COR-L47 (cell line): ENCODE measurements at places on chromosomes 6 and 20.

GRCh38 chr6:162463576-162463975 lies 264.0 kb downstream of the PRKN start:
- DNase-seq, result no peak

GRCh38 chr20:18263723-18264122 lies 24.6 kb upstream of the ZNF133 start:
- peak; percentile 13 for DNase-seq

- DNase-seq, result no peak
These were observed 378.9 kb downstream of the PREX1 start for GRCh38 chr20:48448666-48449600.

GRCh38 chr6:47144306-47144705 lies 102.2 kb upstream of the ADGRF1 start:
- DNase-seq, result no peak

DNA sequence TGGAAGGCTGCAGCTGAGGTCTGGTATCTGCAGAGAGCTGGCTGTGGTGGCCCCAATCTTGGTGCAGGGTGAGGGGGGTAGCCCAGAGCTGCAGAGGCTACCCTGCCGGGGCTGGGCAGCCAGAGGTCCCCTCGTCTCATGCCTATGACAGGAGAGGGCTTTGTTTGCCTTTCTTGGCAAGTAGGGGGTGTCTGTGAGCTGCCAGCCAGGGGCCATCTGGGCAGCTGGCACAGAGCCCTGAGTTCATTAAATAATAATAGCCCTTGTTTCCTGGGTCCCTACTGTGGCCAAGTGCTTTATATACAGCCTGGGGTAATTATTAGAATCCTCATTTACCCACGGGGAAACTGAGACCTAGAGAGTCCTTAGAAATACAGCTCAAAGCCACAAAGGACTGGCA lies 66.6 kb downstream of the EZR start:
- DNase-seq, result peak; percentile 55

DNA sequence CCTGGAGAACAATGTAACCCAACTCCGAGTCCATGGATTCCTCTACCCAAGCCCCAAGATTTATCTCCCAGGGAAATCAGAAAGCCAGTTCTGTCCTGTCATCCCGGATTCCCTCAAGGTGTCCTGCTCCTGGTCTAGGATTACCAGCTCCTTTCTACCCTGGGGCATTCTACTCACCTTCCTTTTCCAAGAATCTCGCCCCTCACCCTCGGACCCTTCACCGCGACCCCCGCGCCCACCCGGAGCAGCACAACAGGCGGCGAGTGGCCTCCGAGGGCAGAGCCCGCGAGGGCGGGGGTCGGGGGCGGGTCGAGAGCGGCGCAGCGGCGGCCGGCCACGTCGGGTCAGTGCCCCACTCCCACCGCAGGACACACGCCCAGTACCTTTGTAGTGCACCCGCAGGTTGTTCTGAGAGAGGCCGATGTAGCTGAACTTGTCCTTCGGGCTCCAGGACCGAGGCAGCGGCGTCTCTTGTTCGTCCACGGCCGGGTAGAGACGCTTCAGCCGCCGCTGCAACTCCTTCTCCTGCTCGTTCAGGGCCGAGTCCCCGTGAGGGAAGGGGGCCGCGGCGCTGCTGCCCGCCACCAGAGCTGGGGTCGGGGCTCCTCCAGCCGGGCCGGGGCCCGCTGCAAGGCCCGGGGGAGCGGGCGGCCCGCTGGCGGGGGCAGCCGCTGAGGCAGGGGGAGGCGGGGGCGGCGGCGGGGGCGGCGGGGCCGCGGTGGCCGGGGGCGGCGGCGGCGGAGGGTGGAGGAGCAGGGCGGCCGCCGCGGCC lies 897 bp downstream of the RANBP9 start:
- no peak for DNase-seq

DNA sequence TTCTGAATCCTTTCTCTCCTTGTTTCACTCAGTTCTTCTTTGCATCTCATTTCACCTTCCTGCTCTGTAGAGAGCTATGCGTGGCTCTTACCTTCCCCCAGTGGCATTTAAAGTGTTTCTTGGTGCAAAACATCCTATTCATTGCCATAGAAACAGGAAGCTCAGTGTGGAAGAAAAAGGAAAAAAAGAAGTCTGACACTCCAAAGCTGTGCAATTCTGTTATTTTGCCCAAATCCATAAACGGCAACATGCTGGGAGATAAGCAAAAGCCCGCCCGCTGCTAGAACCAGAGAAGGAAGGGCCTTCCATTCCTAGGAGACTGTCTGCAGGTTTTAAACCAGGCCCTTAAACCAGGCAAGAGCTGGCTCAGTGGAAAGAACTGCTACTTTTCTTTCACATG lies 247.1 kb downstream of the HIVEP2 start:
- DNase-seq, result no peak

- no peak for DNase-seq
These were observed 277.9 kb upstream of the TCF21 start for GRCh38 chr6:133610971-133611370.

DNA sequence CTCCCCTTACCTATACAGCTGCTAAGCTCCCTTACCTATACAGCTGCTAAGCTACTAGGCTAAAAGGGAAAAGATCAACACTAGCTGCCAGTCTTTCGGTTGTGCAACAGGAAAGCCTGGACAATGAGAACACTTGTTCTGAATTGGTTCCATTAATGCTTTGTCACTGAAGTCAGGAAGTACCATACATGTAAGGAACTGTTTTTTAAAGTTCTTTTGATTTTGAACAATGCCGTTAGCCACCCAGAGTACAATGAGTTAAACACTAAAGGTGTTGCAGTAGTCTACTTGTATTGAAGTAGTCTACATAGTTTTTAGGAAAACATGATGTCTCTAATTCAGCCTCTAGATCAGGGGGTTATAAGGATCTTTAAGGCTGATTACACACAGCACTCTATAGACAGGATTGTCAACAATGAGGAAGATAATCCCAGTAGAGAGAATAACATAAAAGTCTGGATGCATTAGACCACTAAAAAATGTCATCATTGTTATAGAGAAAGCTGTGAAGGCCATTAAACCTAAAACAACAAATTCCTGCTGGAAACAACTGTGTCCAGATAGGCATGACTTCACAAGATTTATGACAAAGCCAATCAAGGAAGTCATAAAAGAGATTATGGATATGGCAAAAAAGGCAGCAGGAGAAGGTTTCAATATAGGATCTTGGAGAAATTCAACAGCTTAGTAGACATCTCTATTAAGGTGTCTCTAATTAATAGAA lies 306.3 kb downstream of the PHF3 start:
- no peak for DNase-seq

DNA sequence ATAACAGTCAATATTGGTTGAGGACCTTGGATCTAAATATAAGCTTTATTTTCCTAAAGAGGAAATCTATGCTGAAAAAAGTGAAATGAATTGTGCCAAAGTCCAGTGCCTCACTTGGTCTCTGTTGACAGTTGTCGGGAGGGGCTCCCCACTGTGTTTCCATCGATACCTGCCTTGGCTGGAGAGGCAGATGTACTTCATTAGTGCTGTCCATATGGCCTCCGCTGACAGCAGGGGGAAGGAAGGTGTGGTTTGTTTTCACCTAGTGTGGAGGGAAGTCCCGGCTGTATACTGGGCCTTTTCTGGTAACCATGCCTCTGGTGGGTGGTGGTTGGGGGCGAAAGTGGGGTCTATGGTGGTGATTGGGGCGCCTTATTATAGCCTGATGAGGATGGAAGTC lies 42.7 kb downstream of the CD2AP start:
- DNase-seq, result no peak
